ENCODE measurements at places on chromosomes 7 and 10.

DNA sequence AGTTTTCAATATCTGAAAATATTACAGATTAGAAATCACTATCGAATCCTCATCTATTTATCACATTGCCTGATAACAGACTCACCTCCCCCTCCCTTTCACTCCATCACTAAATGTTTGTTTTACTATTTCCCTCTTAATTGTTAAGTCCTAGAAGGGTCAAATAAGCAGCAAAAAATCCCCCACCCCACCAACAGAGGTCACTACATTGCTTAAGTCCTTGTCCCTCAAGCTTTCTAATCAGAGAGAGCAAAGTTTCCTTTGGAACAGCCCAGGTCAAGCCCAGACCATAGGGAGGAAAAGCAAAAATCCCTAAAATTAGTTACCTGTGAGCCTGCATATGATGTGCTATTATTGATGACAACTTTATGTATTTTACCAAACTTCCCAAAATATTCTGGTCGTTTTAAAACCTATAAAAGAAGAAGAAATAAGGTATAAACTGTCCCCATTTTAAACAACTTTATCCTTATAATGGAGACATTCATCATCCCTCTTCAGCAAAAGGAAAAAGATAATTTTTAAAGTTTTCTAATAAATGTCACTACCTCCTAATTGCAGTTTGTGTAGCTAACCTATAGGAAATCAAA is 95.0 kb downstream of the CNOT4 start:
- DNase-seq: peak; percentile 80

DNA sequence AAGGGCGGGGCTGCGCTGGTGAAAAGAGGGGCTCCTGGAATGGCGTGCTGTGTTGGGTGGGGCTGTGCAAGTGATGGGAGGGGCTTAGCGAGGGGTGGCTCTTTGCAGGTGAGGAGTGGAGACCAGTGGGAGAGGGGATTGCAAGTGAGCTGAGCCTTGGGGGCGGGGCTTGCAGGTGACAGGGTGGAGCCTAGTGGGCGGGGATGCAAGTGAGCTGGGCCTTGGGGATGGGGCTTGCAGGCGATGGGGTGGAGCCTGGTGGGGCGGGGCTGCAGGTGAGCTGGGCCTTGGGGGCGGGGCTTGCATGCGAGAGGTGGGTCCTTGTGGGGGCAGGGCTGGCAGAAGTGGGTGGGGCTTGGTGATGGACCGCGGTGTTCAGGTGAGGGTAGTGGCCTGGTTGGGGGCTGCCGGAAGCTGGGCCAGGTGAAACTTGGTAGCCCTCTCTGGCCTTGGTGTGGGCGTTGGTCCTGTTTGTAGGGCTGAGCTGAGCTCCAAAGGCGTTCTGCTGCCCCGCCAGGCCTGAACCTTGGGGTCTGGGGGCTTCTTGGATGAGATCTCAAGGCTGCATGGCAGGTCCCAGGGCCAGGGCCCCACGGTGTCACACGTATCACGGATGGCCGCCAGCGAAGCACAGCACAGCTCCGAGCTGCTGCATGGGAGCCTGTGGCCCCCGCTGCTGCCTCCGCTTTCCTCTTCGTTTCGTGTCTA is 743 bp upstream of the PITRM1 start:
- no peak for DNase-seq

DNA sequence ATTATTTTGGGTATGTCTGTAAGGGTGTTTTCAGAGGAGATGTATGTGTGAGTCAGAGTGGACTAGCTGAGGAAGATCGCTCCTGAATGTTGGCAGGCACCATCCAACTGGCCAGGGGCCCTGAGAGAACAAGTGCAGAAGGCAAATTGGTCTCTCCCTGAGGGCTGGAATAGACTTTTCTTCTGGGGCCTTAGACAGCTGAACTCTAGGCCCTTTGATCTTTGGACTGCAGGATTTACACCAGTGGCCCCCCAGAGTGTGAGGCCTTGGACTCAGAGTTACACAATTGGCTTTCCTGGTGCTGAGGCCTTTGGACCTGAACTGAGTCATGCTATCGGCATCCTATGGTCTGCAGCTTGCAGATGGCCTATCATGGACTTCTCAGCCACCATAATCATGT is 217.2 kb downstream of the REEP3 start:
- no peak for DNase-seq

GRCh38 chr7:132077971-132078685 is 498.1 kb downstream of the PLXNA4 start:
- no peak for DNase-seq

- no peak for DNase-seq
Observed at GRCh38 chr10:2733278-2733963, 333.9 kb upstream of the PFKP start.

DNA sequence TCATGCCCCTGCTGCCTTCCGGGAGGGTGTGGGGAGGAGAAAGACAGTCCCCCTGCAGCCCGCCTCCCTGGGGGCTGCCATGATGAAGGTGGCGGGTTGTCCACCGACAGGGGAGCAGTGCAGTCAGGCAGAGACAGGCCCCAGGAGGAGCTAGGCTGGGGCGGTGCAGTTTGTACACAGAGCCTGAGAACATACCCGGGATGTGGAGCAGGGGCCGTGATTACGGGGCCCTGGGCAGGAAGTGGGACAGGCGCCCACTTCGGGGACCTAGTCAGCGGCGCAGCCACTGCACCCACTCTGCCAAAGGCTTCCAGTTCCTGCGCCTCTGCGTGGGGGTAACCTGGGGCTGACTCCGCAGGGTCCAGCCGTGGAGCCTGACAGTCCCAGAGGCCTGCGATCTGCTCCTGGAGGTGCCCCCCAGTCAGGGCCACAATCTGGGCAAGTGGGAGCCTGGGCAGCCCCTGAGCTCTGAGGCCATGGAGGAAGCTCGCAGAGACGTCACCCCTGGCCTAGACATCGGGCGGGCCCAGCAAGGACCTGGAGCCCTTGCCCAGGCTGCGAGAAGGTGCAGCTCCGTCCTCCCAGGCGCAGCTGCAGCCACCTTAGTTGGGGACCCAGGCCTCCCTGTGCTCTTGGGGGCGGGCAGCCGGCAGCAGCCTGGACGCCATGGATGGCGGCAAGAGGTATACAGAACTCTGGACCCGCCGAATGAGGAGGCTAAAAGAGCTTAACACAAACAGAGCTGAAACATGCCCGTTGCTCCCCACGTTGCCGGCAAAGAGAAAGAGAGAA is 1356.8 kb downstream of the XPNPEP1 start:
- no peak for DNase-seq

DNA sequence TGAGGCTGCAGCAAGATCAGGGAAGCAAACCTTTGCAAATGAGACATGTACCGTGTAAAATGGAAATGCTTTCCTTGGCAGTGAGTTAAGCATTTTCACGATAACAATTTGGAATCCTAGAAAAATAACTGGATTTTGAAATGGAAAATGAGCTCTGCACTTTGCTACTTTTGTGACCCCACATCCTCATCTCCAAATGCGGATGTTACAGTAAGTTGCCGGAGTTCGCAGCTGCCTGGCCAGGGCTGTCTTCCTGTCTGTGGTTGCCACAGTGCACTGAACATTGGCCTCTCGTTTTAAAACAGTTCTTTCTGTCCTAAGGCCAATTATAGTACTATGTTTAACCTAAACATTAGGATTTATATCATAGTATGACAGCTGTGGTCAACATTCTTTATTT is 136.2 kb upstream of the FZD8 start:
- peak; percentile 49 for DNase-seq

Data from dermis blood vessel endothelial cell (primary cell).